Omental fat pad (tissue), 4 donors: ENCODE measurements at places on chromosomes 16 and 17.

GRCh38 chr17:43713494-43714162, 45.0 kb downstream of the SOST start:
- DNase-seq: no peak

DNA sequence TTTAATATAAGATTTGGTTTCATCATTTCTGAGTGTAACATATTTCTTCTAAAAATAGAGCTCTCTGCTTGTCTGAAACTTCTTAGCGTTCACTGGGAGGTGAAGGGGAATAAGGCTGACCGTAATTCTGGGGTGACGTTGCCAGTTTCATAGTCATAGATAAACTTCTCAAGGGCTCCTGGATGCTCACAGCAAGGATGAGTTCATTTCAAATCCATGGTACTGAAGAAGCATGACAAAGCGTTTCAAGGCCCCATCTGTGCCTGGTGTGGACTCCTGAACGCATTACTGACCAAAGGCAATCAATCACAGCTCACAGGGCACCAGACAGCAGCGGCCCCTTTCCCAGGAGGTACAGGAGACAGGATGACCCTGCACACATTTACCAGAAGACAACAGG, 12.0 kb upstream of the EVPL start:
- no peak for DNase-seq

GRCh38 chr17:51748749-51749604, 409.5 kb downstream of the CA10 start:
- DNase-seq: no peak

DNA sequence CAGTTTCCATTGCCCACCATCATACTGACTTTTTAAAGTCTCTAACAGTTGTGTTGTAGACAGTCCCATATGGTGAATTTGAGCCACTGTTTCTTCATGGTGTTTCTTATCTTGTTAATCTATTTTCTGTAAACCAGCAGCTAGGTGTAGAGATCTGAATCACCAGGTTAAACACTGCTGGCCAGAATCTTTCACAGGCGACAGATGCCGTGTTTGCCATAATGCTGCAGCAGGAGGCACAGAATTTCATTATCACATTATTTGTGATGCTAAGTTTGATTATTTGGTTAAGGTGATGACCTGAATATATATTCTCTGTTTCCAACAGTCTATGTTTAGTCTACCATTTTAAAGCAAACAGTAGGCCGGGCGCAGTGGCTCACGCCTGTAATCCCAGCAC, 11.5 kb upstream of the CNGB1 start:
- DNase-seq: no peak

GRCh38 chr17:42651392-42651791, 7.7 kb upstream of the TUBG2 start:
- DNase-seq: no peak

DNA sequence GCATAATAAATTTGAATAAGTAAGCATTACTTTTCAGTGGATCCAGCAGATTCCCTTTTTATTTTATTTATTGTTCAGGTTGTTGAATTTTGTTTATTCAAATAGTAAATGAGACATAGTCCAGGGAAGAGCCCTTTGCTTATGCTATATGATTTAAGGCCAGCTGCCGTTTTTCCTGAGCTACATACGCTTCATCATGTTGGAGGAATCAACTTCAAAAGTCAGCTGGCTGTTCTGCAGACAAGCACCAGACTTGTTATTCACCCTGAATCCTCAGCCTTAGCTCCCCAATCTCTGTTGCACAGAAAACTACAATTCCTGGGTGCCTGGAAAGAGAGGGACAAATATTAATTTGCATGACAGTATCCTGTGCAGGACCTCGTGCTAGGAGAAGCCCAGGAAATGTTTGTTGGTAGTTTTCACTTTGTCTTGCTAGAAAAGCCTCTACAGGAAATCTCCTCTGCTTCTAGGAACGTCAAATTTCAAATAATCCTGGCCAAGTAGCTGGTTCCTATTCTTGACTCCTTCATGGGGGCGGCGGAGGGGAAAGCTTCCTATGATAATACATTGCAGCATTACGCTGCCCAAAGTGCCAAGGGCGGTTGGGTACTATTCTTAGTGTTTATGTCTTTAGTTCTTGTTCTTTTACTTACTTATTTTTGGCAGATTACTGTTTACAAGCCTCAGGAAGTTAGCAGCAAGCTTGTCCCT, 101.6 kb downstream of the PRKCA start:
- no peak for DNase-seq

- no peak for DNase-seq
These were observed 180.0 kb downstream of the BANP start for GRCh38 chr16:88131256-88131655.

- no peak for DNase-seq
These were observed 2.8 kb downstream of the VPS9D1 start for GRCh38 chr16:89717688-89718505.

GRCh38 chr16:65120831-65121721, 787 bp downstream of the CDH11 start:
- DNase-seq: no peak
